ENCODE measurements at places on chromosomes 13 and 19.

GRCh38 chr13:91389186-91389585, 9.2 kb upstream of the GPC5 start:
- DNase-seq = no peak

DNA sequence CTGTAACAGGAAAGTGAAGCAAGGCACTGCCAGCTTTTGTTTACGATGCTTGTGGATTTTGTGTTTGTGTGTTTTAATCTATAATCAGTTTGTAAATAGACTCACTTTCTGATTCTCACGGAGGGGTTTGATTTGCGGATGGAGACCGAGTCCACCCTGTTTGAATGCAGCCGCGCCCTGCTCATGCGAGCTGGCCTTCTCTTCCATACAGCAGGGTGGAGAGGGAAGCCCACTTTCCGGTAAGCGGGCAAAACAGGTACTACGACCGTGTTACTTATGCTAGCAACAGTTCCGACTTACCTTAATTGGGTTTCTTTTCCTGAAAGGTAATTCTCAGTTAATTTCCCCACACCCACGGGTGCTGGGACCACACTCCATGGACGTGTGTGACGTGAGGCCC, 33.1 kb downstream of the ADPRHL1 start:
- no peak for DNase-seq

GRCh38 chr13:52449331-52450011, 963 bp downstream of the VPS36 start:
- no peak for DNase-seq

- DNase-seq = no peak
Measured at GRCh38 chr19:11890634-11891033, 3.1 kb downstream of the ZNF69 start.

- DNase-seq = no peak
Measured at GRCh38 chr19:10752237-10752912, 34.5 kb downstream of the DNM2 start.

DNA sequence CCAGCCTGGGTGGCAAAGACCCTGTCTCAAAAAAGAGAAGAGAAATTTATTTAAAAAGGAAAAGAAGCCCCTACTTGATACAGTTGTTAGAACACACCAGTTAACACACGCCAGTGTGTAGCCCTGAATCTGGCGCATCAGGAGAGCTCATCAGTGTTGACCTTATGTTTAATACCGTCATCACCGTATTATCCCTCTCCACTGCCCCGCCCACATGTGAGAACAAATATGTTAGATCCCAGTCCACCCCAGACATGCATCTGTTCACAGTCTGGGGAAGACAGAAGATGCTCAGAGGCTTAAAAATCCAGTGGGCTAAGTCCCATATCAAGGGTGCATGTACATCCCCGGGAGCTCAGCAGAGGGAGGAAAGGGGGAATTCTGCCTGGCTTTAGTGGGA, 155.2 kb downstream of the DPF1 start:
- DNase-seq = peak; percentile 38

DNA sequence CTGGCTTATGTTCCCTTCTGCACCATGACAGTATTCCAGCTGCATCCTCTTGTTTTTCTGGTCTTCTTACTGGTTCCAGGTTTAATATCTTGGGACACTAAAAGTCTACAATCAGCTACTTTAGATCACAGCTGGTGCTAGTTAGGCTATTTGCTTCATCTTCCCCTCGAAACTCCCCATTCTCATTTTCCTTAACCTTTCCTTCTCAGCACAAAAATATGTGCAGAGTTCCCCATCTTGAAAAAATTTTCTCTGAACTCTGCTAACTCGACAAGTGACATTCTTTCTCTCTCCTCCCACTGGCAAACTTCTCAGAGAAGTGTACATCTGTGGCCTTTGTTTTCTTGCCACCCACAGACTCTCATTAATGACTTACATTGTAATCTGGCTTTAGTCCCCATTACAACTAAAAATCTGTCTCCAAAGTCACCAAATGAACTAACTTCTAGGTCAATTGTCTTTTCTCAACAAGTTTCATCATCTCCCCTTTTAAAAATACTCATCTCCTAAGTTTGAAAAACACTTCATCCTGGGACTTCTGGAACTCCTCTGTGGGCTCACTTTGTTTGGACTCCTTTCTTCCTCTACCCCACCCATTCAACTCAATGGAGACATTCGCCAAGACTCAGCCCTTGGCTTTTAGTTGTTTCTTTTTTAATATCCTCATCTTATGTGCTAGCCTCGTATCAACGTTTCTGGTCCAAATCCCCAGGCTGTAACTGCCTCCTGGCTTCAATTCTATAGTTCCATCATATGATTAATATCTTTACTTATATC, 7.1 kb upstream of the KL start:
- DNase-seq = no peak

- DNase-seq = no peak
Measured at GRCh38 chr19:48989701-48990291, 3.3 kb downstream of the GYS1 start.

DNA sequence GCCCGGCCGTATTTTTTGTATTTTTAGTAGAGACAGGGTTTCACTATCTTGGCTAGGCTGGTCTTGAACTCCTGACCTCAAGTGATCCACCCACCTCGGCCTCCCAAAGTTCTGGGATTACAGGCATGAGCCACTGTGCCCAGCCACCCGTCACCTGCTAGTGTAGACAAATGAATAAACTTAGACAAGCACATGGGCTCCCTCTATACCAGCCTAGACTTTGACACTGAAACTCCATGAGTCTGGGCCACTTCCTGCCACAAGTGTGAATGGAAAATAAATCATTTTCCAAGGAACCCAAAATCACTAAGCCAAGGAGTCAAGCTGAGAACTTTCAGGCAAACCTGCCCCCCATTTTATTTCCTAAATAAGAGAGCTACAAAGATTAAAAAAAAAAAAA, 27.0 kb upstream of the TPT1 start:
- DNase-seq = no peak

DNA sequence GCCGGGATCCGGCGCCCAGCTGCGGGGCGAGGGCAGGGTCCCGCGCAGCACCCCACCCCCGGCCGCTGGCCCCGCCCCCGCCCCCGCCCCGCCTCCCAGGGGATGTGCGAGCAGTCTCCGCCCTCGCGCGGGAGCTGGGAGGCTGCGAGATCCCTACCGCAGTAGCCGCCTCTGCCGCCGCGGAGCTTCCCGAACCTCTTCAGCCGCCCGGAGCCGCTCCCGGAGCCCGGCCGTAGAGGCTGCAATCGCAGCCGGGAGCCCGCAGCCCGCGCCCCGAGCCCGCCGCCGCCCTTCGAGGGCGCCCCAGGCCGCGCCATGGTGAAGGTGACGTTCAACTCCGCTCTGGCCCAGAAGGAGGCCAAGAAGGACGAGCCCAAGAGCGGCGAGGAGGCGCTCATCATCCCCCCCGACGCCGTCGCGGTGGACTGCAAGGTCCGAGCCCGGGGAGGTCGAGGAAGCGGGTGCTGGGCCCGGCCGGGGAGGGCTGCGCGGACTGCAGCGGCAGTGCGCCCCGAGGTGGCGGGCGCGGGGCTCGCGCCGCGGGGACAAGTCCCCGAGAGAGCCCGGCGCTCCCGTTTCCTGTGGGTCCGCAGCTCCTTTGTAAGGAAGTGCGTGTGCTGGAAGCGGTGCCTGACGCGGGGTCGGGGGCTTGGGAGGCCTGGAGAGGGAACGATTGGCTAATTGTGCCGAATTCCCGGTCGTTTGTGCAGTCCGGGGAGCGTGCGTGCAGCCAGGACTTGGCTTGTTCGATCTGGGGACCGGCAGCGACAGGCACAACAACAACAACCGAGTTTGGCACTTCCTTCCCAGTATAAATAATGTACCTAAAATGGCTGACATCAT, at the start of gene ITM2B:
Gene ITM2B, plus strand, starts transcription at position 161 of the 843 bp plus-strand sequence. Its CDS starts 155 bp downstream, at position 316.
- peak; percentile 78 for DNase-seq

- DNase-seq = no peak
Measured at GRCh38 chr13:103009051-103009840, 57.0 kb downstream of the SLC10A2 start.

- DNase-seq = peak; percentile 52
Measured at GRCh38 chr13:102846261-102847015, 606 bp downstream of the ERCC5 start.

GRCh38 chr19:1171755-1172352, 2.2 kb downstream of the SBNO2 start:
- DNase-seq = no peak

DNA sequence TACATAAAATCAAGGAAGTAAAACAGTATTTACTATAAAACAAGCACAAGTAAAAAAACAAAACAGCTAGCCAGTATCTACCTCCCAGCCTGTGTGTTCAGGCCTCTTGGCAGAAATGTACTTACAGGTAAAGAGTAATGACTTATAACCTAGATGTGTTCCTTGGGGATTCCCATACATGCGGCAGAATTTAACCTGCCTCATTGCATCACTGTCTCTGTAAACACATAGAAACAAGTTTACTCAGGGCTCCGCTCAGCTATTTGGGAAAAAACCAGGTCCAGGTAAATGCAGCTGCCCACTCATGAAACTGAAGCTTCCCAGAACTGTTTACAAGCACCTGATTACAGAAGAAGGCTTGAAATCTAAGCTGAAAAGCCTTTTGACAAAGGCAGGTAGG, 50.7 kb upstream of the SERP2 start:
- no peak for DNase-seq

GRCh38 chr19:47613165-47614020, 4.5 kb downstream of the BICRA start:
- no peak for DNase-seq

GRCh38 chr13:31051999-31052398, 109.7 kb downstream of the HSPH1 start:
- DNase-seq = no peak

GRCh38 chr19:10069046-10069445, 17.1 kb upstream of the SHFL start:
- no peak for DNase-seq

GRCh38 chr13:78960881-78961280, 301.9 kb upstream of the OBI1 start:
- DNase-seq = no peak

DNA sequence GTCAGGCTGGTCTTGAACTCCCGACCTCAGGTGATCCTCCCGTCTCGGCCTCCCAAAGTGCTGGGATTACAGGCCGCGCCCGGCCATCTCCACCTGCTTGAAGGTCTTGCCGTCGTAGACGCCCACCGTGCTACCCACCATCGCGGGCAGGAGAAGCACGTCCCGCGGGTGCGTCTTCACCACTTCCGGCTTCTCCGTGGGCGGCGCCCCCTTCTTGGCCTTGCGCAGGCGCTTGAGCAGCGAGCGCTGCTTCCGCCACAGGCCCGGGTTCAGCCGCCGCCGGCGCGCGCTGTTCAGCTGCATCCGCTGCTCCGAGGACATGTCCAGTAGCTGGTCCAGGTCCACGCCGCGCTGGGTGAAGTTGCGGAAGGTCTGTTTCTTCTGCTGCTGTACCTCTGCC, 21.6 kb downstream of the EFNA2 start:
- DNase-seq = no peak

DNA sequence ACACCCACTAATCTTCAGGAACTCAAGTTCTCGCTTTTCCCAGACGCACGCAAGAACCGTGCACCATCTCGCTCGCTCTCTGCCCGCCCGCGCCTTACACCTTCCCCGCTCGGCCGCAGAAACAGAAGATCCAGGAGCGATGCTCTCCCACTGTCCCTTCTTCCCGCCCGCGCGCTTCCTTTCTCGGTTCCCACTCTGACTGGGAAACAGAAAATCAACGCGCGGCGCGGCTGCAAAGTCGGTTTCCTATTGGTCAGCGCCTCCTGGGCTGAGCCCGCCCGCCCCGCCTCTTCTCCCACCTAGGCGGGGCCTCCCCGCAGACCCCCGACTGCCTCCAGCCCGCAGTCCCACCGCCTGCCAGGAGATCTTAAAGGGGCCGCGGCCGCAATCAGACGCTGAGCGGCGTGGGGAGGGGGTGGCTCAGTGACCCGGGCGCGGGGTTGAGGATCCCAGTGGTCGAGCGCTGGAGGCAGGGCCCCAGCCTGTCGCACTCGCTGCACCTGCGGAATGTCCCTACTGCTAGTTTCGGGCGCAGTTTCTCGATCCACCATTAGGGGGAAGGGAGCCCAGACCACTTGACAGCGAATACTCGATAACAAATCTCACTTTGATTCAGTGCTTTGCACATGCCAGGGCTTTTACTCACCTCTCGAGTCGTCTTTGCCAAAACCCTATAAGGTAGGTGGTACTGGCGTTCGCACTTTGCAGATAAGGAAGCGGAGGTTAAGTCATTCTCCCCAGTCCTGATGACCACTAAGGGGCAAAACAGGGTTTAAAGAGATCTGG, 700 bp upstream of the SLC25A23 start:
- DNase-seq = peak; percentile 100

DNA sequence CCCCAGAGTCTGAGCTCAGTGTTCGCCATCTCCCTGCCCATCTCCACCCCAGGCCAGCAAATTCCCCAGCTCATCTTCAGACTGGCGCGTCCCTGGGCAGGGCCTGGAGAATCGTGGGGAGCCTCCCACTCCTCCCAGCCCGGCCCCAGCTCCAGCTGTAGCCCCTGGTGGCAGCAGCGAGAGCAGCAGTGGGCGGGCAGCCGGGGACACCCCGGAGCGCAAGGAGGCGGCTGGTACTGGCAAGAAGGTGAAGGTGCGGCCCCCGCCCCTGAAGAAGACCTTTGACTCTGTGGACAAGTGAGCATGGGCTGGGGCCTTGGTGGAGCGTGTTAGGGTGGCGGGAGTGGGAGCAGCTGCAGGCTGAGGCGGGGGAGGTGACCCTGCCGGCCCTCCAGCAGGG, 8.4 kb upstream of the PRR19 start:
- DNase-seq = no peak

GRCh38 chr13:68609661-68610060, 1379.5 kb upstream of the PCDH9 start:
- DNase-seq = no peak

DNA sequence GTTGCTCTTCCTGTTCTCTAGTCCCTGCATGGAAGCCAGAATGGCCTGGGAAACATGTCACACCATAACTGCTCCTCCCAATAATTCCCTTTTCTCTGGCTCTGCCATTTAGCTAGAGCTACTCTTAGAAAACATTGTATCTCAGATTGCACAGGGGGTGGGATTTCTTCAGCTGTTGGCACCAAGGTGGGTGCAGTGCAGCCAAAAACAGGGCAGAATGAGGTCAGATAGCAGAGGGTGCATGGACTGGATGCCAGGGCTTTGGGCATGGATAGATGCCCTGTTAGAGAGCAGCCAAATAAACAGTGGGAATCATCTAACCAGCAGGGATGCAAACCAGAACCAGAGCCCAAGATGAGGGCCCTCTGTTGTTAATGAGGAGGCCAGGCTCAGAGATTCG, 4.9 kb upstream of the AMER2 start:
- DNase-seq = peak; percentile 63

- no peak for DNase-seq
Measured at GRCh38 chr13:77699059-77699680, 1.7 kb downstream of the SLAIN1 start.

GRCh38 chr13:38900188-38900587, 90.4 kb downstream of the STOML3 start:
- DNase-seq = no peak

GRCh38 chr13:110436276-110436675, 125.2 kb downstream of the RAB20 start:
- no peak for DNase-seq

DNA sequence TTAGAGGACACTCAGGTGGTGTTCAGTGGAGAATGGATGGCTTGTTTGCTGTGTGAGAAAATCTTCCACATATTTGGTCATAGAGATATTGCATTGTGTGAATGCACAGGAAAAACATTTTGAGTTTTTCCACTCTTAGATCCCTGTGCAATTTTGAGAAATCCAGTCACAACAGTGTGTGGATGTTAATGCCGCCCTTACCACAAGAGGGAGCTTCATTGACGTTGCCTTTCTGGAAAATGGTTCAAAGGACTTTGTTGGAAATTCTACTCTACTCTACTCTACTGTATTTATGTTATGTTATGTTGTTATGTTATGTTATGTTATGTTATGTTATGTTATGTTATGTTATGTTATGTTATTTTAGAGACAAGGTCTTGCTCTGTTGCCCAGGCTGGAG, 13.4 kb downstream of the ZNF20 start:
- no peak for DNase-seq

- no peak for DNase-seq
Measured at GRCh38 chr19:10976131-10976892, 15.5 kb downstream of the SMARCA4 start.
